Activated naive CD4-positive, alpha-beta T cell treated with Interleukin-2 at 50 U/mL for 16 hours (primary cell): ENCODE measurements at places on chromosomes 13 and 19.

GRCh38 chr13:36432106-36432544 is at the start of gene CCNA1:
Gene CCNA1, plus strand, starts transcription at chr13:36432495. Its CDS starts 562 bp downstream, at chr13:36433057.
- DNase-seq: no peak

GRCh38 chr13:49472186-49472585 is 23.6 kb upstream of the PHF11 start:
- DNase-seq: no peak

- no peak for DNase-seq
Measured at GRCh38 chr13:104043184-104043583, 977.0 kb upstream of the SLC10A2 start.

- DNase-seq: no peak
Measured at GRCh38 chr19:32017176-32017953, 328.0 kb upstream of the ZNF507 start.

GRCh38 chr19:35657904-35658700 is 8.2 kb upstream of the UPK1A start:
- no peak for DNase-seq

GRCh38 chr19:46759206-46759605 is 13.0 kb upstream of the STRN4 start:
- DNase-seq: no peak
